ENCODE measurements at places on chromosomes 6 and 20. TPM values are rescaled to one million over a fixed set of nuclear protein-coding genes. Genes with fewer than 3 reads are reported as not detected.

GRCh38 chr6:112030961-112031660 is 22.8 kb upstream of the CCN6 start:
- no peak for DNase-seq

DNA sequence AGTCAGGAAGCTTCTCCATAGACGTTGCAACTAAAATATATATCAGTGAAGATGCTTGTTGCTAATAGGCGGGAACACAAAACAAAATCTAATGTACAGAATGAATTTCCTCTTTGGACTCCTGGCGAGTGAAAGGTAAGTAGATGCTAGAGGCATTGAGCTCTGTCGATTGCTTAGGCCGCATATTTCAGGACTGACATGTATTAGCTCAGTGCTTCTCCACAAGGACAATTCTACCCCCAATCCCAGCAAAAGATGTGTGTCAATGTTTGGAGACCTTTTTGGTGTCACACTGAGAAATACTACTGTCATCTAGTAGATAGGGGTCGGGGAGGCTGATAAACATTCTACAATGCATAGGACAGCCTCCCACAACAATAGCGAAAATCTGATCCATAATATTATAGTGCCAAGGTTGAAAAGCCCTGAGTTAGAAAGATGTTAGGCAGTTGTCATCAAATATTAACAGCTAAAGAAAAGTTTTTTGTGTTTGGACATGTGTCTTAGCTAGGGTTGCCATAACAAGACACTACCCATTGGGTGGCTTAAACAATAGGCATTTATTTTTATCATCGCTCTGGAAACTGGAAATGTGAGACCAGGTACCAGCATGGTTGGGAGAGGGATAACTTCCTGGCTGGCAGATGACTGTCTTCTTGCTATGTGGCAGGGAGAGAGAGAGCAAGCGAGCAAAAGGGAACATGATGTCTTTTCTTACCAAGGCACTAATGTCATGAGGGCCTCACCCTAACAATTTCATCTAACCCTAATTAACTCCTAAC is 48.0 kb upstream of the BCAS1 start:
- DNase-seq, result no peak

Gene PABPC1L
- 19.8 TPM for total RNA-seq

Gene NTSR1
- 2.3 TPM for total RNA-seq

GRCh38 chr20:32894711-32895355 is 36.1 kb downstream of the EFCAB8 start:
- no peak for DNase-seq

Gene MUC22
- total RNA-seq, result not detected
